ENCODE measurements at places on chromosomes 3 and 15.

DNA sequence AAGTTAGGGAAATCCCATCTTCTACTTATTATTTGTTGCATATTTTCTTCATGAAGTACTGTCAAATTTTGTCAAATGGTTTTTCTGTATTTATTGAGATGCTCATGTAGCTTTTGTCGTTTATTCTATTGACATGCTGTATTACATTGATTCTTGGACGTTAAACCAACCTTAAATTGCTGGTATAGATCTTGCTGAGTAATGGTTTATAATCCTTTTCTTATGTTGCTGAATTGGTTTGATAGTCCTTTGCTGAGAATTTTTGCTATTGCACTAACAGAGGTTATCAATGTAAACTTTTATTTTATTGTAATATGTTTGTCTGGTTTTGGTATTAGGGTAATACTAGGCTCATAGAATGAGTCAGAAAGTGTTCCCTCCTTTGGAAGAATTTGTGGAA is 54.3 kb upstream of the COL6A5 start:
- DNase-seq = no peak

DNA sequence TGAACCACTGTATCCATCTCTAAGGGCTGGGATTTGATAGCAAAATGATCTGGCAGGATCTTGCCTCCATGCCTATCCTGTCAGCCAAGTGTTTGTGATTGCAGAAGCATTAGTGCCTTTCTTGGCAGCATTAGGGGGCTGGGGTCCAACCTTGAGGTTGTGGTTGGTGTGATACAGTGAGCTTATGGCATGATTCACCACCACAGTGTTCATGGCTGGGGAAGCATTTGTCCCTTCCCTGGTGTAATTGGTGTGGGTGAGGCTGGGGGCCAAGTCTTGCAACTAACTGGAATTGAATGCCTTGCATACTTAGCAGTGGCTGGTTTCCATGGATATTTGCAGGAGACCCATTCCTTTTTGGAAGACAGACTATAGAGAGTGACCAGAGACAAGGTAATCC is 271.0 kb upstream of the TBL1XR1 start:
- DNase-seq = no peak

DNA sequence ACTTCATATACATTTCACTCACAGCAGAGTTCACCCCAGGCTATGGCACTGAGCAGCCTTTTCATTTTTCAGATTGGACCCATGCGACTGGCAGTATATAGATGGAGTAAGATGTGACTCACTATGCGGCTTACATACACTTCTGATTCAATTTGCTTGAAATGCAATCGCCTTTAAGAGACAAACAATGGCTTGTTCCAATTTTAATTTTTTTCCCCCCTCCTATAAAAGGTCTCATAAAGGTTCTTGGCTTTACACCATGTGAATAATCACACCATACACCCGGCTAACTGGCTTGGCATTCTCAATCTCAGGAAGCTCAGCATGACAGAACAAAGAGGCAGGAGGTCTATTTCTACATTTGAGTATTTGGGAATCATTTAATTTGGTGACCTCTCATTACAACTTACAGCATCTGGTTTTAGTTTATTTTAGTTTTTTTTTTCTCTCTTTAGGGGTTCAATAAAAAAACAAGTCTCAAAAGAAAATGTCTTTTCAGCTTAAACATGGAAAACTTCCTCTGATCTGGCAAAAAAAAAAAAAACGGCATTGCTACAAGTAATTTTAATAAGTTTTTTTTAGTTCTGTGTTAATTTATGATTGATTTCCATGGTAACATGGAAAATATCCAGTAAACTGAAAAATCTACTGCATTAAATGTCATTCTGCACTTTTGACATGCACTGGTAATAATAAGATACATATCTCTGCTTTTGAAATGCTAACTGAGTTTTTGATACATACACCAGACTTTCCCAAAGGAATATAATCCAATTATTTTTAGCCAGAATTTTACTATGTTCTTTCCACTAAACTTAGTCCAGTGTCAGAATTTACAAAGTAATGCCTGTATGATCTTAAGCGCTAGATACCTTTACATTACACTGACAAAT is 38.8 kb downstream of the GADL1 start:
- no peak for DNase-seq

DNA sequence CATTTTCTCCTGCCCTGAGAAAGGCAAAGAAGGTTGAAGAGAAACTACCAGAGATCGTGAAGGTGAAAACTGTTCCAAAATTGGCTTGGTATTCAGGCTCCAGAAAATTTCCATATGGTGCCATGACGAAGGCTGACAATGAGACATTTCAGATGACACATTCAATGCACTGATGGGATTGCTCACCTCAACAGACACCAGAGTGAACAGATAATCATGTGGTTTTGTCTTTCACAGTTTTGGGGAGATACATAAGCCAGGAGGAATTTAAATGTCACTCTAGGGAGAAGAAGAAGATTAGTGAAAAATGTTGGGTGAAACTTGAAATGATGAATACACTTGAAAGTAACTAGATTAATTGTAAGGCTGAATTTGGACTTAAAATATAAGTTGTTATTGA is 339.7 kb upstream of the EPHA3 start:
- no peak for DNase-seq

GRCh38 chr3:39278616-39278935 is 1.3 kb downstream of the CX3CR1 start:
- DNase-seq = no peak

GRCh38 chr3:139187154-139187553 is 142.5 kb upstream of the PRR23C start:
- DNase-seq = no peak

DNA sequence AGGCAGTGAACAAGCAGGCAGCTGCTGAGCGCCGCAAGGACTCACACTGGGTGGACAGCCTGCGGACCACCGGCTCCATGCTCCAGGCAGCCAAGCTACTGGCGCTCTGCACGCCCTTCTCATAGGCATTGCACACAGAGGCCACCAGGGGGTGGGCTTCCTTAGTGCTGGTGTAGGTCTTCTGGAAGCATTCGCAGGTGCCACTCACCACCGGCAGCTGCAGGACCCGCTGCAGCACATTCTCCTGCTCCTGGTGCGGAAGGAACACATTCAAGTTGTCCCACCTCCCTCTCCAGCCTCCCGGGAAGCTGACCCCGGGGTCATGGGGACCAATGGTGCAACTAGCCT is 6.0 kb downstream of the PLIN1 start:
- DNase-seq = peak; percentile 71

DNA sequence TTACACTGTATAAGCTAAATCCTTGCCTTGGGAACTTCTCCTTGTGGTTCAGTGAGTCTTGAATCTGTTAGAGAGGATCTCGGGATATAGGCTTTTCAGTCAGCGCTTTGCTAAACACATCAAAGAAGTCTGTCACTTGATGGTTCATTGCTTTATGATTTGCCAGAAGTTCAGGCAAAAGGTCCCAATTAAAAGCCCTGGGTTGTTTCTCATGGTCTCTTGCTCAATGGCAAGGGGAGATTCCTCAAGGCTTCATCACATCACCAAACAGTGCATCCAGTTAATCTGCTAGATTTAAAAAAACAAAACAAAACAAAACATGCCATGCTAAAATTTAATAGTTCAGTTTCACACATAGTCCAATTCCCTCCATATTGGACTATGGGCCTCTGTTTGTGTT is 114.8 kb downstream of the FILIP1L start:
- DNase-seq = no peak

DNA sequence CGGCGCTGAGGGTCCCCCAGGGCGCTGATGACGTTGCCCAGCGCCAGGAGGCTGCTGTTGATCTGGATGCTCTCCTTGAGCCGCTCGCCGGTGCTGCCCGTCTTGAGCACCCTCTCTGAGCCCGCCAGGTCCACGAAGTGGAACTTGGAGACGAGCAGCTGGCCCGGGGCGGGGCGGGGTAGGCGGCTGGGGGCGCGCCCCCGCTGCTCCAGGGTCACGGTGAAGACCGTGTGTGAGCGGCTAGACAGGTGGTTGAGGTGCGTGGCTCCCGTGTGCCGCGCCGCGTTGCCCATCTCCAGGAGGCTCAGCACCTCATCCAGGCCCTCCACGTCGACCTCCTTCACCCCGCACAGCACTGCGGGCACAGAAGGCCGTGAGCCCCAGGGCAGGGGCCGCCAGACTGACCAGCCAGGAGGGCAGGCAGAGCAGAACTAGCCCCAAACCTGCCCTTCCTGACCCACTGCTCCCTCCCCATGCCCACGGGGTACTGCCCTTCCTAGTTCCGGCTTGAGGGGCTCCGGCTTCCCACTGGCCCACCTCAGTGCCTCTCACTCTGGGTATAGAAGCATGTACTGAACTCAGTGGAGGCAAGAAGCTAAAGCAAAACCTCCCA is 6.1 kb downstream of the KIF7 start:
- DNase-seq = no peak

- DNase-seq = no peak
Measured at GRCh38 chr3:15932348-15933300, 134.8 kb upstream of the ANKRD28 start.

DNA sequence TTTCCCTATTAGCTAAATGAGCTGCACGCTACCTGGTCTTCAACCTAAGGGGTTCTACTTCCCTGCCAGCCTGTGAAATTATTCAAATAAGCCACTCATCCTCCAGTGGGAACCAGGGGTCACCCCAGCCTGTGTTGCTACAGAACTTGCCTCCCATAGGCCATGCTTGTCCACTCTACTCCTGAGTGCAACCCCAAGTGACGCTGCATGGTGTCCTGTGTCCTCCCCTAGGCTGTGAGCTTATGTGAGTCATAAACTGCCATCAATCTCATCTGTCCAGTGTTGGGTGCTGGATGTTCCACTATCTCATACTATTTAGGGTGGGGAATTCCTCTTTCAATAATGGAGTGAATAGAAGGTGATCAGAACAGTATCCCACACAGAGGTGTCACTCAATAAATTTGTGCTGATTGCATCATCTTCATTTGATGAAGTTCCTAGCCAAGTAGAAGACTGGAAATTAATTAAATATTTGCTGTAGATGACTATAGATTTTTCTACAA is 49.8 kb upstream of the SSR3 start:
- DNase-seq = no peak

DNA sequence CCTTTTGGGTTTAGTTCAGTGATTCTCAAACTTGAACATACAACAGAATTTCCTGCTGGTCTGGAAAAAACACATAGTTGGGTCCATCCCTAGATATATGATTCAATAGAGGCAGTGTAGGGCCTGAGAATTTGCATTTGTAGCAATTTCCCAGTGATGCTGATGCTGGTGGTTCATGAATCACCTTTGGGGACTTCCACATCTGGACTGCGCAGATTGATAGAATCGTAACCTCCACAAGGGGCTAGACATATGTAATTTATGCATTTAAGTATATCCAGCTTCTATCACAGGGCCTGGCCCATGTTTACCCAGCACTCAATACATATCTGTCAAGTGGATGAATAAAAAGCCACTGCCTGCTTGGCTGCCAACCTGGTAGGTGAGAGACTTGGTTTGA is 33.8 kb upstream of the SUCLG2 start:
- DNase-seq = no peak

GRCh38 chr3:150783920-150784746 is 21.2 kb upstream of the SIAH2 start:
- no peak for DNase-seq

- no peak for DNase-seq
Measured at GRCh38 chr3:60935709-60936108, 315.5 kb downstream of the FHIT start.

DNA sequence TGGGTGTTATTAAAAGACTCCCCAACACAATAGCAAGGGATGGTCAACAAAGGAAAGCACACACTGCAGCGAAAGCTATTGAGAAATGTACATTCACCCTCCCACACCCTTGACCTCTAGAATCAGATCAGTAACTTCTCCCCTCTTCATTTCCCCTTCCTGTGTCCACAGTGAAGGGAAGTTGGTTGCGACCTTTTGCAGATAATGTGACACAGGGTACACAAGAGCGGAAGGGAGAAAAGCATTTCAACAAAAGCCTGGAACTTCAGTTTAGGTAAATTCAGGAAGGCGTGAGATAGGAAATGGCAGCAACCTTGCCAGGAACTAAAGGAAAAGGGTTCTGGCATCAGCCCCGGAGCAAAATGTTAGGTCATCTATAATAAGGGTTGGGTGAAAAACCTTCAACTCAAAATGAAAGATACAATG is 899.8 kb downstream of the MCTP2 start:
- no peak for DNase-seq

- no peak for DNase-seq
Measured at GRCh38 chr15:26738996-26739395, 33.9 kb downstream of the GABRB3 start.

DNA sequence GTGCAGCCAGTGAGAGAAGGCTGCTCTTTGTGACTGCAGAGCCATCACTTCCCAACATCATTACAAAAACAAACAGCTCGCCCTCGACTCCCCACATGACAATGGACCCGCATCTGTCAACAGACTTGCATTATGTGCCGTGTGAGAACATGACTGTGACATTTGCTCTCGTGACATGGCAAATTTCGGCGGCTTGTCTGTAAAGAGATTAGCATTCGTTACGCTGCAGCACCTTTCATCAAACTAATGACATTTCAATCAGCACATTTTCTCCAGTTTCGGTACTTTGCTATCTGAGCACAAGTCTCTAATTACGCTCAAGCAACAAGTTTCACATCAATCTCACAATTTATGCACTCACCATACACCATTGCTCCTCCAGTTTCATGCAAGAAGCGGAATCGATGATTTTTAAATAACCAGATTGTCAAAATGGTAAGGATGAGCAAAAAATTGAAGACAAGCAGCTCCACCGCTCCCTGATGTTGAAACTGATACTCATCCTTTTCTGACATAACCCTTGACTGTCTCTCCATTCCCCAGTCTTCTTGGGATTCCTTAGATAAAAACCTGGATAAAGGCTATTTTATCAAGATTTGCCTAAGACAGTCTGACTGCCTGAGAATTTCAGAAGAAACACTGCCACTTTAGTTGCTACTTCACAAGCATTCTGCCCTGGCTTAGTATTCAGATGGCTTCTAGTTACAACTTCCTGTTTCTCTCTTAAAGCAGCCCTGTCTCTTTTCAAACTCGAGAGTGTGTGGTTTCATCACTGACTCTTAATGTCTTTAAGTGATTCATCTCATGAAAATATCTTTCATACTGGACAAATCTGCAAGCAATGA is at the start of gene SLC9A9:
Gene SLC9A9 (minus strand): TSS at position 682 of the 845 bp plus-strand sequence. CDS start 146 bp downstream, at position 536.
- peak; percentile 6 for DNase-seq

DNA sequence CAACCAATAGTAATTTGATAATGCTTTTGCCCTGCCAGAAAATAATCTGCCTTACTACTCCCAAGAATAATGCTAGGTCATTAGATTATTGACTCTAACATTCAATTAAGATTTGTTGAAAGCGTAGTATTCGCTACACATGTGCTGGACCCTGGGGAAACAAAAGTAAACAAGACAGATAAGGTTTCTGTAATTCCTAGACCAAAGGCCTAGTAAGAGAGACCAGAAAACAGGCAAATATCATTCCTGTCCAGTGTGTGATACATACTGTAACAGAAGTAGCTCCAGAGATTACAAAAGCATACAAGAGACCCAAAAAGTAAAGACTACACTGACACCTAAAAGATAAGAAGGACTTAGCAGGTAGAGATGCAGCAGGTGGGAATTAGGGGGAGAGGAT is 60.8 kb downstream of the PLOD2 start:
- no peak for DNase-seq
